ENCODE measurements at places on chromosomes 3 and 15. TPM values are rescaled to one million over a fixed set of nuclear protein-coding genes. Genes with fewer than 3 reads are reported as not detected.

The FGD5 gene
- total RNA-seq: 5.6 TPM

The FOXL2 gene
- total RNA-seq: 0.46 TPM

The PLCH1 gene
- 15.2 TPM for total RNA-seq

The HEG1 gene
- 25.6 TPM for total RNA-seq

The TUBGCP4 gene
- 31.9 TPM for total RNA-seq

The NPAP1 gene
- 0.55 TPM for total RNA-seq

The B3GNT5 gene
- total RNA-seq: 3.2 TPM

The IGSF11 gene
- total RNA-seq: 39.2 TPM

The TMEM212 gene
- not detected for total RNA-seq

The EEF1AKMT4 gene
- total RNA-seq: 0.78 TPM

The FBXO40 gene
- 3.3 TPM for total RNA-seq

The LRTM1 gene
- total RNA-seq: not detected

The RETNLB gene
- total RNA-seq: not detected

The HYAL3 gene
- 6.6 TPM for total RNA-seq

The SYNPR gene
- 105 TPM for total RNA-seq

All from dorsolateral prefrontal cortex (tissue), 122 donors.